Forelimb muscle (tissue), 1 donor: ENCODE measurements at places on chromosomes 16 and 17.

DNA sequence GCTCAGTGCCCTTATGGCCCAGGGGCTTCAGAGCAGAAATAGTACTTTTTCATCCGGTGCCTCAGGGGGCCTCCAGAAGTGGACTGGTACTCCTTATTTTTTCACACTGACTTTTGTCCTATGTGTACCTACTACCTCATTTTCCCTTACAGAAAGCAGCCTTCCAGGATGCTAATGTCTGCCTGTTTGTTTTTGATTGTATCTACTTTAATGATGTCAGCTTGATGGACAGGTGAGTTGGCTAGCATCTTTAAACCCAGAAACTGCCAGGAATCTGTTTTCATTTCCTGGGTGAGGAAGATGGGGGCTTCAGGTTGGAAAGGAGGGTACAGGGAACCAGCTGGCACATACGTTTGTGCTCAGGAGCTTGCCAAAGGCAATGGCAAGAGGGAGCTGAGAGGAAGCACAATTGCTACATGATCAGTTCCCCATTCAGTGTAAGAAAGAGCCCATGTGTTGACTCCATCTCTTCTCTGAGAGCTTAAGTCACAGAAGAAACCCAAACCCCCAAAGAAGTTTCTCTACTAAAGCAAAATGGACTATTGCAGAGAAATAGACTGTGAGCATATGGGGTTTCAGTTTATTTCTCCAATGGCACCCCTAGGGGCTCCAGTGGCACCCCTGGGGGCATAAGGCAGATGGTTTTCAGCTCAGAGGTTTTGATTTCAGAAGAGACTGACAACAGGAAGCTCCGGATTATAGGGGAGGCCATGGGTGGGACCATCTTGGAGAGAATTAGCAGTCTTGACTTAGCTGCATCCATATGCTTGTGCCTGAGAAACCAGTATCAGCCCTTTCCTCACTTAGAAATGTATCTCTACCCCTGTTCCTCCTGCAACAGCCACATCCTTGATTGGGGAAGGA is 16.3 kb downstream of the LIG3 start:
- DNase-seq, result no peak

DNA sequence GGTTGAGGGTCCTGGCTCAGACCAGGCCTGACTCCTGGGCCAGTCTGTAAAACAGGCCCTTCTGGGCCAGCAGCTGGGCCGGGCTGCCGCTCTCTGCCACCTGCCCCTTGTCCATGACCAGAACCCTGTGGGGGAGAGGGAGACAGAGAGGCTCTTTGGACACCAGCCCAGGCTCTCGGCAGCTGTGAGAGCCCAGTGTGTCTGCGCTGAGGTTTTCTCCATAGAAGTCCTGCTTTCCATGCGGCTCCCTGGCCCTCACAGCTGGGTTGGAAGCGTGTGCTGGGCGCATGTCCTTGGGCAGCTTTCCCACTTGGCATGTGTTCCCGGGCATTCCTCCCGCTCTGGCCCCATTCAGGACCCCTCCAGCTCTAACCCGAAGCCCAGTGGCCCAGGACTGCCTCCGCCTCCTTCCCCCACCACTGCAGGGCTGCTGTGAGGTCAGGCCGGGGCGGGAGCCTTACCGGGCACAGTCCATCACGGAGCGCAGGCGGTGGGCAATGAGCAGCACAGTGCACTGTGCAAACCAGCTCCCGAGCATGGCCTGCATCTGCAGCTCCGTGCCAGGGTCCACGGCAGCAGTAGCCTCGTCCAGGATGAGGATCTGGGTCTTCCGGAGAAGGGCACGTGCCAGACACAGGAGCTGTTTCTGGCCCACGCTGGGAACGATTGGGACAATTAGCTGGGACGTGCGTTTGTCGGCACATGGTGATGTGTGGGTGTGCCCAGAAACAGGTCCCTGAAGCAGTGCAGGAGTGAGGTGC is 73.0 kb downstream of the ABCC6 start:
- DNase-seq, result peak; percentile 38

DNA sequence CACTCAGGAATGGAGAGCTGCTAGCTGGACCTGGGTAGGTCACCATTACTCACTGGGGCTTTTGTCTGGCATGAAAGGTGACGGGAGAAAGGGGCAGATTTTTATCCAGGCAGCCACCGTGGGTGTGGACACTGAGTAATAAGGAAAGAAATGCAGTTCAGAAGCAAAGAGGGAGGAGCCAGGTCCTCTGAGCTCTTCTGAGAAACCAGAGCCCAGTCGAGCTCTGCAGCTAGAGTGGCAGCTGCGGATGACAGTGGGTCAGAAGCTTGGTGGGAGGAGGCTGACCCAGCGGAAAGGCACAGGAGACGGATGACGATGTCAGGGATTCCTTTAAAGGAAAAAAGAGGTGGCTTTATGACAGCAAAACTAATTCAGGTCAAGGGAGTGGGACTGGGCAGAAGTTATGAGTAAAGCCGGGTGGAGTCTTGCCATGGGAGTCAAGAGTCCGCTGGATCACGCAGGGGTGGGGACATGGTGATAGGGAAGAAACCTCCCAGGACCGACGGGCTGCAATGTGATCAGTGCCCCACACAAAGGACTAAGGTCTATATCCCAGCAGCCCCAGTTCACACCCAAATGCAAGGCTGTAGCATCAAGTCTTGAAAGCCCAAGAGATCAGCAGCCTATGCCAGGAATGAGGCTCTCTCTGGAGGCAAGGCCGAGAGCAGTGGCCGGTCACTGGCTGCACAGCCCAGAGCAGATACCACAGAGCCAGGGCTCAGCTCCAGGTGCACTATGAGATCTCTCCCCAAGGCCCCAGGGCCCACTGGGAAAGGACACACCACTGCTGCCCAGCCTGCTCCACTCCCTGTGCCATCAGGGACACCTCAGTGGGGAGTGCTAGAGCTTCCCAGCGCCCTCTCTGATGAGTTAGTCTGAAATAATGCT is 6.3 kb upstream of the MNT start:
- no peak for DNase-seq

GRCh38 chr17:8359769-8360168 is 16.7 kb downstream of the KRABD2 start:
- DNase-seq, result peak; percentile 52

DNA sequence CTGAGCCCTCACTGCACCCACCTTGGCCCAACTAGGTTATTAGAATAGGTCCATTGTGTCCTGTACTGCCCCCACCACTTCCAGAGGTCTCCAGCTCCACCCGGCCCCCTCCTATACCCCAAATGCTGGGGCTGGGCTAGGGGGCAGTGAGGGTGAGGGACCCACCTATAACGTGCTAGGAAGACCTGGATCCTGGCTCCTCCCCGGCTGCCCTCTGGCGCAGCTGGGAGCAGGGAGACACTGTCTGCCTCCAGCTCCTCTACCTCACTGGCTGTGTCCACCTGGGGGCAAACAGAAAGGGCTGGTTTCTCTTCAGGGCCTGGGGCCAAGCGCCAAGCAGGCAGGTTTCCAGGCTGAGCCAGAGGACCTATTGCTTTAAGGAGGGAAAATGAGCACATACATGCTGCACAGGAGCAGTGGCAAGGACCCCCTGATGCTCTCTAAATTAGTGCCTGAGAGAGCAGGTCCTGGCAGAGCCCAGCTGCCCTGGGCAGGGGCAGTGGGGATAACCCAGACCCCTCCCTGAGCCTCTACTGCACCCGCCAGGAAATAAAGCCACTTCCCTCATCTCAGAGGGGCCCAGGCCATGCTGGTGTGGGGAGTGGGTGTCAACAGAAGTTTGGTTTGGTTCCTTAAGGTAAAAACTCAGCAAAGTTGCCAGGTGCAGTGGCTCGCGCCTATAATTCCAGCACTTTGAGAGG is 12.2 kb downstream of the TSPOAP1 start:
- no peak for DNase-seq

- no peak for DNase-seq
Observed at GRCh38 chr16:17382514-17382913, 88.2 kb downstream of the XYLT1 start.

- DNase-seq, result no peak
Observed at GRCh38 chr17:77854759-77855745, 103.5 kb upstream of the TNRC6C start.

GRCh38 chr16:666572-666971 is 1.4 kb upstream of the RHOT2 start:
- no peak for DNase-seq

DNA sequence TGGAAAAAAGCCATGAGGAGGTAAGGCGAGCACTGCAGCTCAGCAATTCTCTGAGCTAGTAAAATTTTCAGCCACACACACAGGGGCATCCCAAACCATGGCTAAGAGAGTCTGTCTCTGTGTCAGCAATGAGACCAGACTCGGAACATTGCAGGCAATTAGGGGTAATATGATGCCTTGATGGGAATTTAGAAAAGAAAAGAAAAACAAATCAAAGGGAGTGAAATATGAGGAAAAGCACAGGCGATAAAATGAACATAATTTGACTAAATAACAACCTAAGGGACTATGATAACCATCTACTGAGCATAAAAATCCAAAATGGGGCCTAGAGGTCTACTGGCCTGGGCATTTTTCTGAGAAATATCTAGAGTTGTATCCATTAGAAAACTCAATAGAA is 546.0 kb upstream of the PSMD7 start:
- DNase-seq, result no peak

DNA sequence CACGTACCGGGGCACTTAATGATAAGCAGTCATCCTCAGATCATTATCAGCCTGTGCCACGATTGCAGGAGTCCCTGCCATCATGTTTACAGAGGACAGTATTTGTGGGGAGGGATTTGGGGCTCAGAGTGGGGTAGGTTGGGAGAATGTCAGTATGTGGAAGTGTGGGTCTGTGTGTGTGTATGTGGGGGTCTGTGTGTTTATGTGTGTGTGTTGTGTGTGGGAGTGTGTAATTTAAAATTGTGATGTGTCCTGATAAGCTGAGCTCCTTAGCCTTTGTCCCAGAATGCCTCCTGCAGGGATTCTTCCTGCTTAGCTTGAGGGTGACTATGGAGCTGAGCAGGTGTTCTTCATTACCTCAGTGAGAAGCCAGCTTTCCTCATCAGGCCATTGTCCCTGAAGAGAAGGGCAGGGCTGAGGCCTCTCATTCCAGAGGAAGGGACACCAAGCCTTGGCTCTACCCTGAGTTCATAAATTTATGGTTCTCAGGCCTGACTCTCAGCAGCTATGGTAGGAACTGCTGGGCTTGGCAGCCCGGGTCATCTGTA is 13.5 kb upstream of the EFCAB13 start:
- no peak for DNase-seq

GRCh38 chr16:24729951-24730815 is 732 bp downstream of the TNRC6A start:
- DNase-seq, result no peak

DNA sequence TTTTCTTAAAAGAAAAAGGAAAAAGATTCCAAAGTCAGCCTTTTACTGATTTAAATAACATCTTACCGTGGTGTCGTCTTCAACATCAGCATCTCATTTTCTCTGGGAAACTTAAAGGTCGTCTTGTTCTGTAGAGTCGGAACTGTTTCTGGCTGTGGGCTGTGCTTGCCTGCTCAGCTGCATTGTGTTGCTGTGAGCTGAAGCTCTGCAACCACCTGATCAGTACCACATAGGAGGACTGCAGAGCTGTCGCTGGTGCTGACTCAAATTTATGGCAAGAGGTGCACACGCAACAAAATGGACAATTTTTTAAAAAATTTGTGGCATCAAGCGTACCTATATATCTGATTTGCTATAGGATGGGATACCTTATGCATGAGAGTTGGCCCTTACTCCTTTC is at the start of gene OMG:
TSS of gene OMG (minus strand) at position 150 of the 400 bp plus-strand sequence. CDS start 908 bp downstream, outside the sequence.
- no peak for DNase-seq

DNA sequence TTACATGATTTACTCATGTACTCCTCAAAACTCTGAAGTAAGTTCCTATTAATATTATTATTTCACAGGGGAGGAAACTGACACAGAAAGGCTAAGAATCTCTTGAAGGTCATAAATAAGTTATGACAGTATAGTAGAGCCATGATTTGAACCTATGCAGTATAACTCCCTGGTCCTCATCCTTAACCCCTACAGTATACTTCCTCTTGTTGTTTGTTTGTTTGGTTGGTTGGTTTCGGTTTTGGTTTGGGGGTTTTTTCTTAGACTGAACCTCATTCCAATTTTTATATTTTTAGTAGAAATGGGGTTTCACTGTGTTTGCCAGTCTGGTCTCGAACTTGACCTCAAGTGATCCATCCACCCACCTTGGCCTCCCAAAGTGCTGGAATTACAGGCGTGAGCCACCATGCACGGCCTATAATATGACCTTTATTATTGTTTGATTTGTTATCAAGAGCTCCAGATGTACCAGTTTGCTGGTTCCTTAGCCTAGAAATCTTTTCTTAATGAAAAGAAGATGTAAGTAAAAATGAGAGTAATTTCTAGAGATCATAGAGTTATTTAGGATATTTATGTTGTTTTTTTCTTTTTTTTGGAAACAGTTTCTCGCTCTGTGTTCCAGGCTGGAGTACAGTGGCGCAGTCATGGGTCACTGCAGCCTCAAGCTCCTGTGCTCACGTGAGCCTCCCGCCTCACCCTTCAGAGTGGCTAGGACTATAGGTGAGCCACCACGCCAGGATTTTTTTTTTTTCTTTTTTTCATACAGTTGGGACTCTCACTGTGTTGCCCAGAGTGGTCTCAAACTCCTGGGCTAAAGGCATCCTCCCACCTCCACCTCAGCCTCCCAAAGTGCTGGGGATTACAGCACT is 4.8 kb downstream of the PRR11 start:
- DNase-seq, result no peak

DNA sequence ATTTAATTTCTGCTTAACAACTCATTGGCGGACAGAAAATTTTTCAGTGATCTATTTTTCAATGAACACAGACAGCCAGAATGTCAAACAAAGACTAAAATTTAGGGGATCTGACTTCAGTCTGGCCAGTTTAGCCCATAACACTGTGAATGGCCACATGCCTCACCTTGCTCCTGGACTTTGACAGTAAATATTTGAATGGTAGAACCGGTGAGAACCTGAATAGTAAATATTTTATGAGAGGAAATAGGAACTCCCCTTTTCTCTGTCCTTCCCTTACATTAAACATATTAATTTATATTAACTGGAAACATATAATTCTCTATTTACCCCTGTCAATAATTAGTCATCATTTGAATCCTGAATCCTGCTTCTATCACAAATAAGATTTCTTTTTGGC is 942.1 kb downstream of the KCNJ2 start:
- DNase-seq, result no peak

DNA sequence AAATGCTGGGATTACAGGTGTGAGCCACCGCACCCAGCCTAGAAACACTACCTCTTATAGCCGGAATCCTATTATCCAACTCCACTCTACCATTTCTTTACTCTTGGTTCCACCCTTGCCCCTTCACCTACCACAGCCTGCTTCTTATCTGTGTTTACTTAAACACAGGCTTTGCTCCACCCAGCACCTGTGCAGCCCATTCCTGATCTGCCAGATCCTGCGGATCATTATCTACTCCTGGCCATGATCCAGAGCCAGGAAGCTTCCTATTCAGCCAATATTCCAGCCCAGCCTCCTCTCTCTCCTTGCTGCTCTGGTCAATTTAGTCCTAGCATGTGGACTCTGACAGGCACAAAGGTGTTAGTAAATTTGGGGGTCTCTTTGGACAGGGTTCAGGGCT is 98.8 kb upstream of the MED13 start:
- DNase-seq, result no peak
